Nephron progenitor cell (in vitro differentiated cells): ENCODE measurements at places on chromosomes 5 and 9.

- DNase-seq = no peak
These were observed 38.0 kb downstream of the CERT1 start for GRCh38 chr5:75473463-75473862.

DNA sequence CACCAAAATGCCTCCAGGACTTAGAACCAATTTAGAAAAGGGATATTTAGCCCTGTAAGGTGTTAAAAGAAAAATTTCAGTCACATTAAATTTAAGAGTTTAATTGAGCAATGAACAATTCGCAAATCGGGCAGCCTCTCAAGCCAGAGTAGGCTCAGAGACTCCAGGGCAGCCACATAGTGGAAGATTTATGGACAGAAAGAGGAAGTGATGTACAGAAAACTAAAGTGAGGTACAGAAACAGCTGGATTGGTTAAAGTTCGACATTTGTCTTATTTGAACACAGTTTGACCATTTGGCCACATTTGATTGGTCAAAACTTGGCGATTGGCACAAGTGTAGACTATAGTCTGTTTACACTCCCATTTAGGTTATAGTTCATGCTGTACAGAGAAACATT is 525.9 kb upstream of the ZNF608 start:
- DNase-seq = no peak

GRCh38 chr5:172178301-172178987 is 9.6 kb downstream of the STK10 start:
- DNase-seq = no peak

GRCh38 chr9:98255061-98255577 is 330 bp downstream of the TBC1D2 start:
- DNase-seq = no peak

DNA sequence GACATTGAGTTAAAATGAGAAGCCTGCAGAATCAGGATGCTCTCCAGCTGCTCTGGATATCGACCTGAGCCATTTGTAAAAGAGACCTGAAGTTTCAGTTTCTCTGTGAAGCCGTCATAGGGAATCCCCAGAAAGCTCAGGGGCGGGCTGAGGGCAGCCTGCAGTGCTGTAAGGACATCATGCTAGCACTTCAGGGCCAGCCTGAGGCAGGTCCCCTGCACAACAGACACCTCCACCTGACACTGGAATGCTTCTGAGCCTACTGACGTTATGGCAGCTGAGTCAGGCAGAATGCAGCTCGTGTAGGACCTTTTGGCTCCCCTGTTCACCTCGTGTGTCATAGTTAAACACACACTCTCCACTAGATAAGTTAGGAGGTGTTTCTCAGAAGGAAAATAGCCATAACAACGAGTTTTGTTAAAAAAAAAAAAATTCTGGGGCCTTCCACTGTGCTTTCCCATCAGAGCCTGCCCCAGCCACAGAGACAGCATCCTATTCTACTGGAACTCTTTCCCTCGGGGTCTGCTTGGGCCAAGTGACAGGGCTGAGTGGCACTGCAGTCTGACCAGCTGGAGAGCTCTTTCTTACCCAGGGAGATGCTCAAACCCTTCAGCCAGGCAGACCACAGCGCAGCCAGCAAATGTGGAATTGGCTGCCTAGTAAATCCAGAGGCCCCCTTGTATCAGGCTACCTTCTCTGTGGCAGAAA is 354.9 kb downstream of the DIRAS2 start:
- DNase-seq = no peak

DNA sequence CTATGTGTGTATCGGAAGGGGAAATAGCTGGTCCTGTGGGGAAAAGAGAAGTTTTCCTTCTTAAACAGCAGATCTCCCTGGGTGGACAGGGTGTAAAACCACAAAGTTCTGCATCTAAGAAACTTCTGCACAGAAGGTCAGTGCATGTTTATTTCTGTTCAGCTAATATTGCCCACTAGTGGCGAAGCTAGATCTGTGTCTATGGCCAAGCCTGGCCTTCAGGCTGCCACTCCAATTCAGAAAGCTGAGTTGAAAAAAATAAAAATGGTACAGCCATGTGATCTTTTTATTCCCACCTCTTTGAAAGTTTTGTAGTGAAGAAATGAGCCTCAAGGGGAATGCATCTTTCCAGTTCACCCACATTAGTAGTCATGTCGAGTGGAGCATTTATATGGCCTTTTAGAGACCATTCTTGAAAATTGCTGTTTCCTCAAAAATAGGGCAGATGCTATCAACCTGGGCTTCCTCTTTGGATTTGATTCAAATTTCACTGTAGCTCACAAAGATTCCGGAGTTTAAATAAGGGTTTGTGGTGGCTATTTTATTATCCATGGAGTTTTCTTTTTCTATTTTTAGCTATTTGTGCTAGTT is 488.0 kb downstream of the PRELID2 start:
- peak; percentile 8 for DNase-seq

GRCh38 chr5:9351546-9351945 is 194.3 kb downstream of the SEMA5A start:
- DNase-seq = no peak

GRCh38 chr5:65121880-65122436 is 353.2 kb downstream of the CWC27 start:
- DNase-seq = no peak

- DNase-seq = no peak
These were observed 9.2 kb downstream of the SQSTM1 start for GRCh38 chr5:179829732-179830435.

- DNase-seq = no peak
These were observed 6.4 kb downstream of the NOP16 start for GRCh38 chr5:176381979-176382378.

DNA sequence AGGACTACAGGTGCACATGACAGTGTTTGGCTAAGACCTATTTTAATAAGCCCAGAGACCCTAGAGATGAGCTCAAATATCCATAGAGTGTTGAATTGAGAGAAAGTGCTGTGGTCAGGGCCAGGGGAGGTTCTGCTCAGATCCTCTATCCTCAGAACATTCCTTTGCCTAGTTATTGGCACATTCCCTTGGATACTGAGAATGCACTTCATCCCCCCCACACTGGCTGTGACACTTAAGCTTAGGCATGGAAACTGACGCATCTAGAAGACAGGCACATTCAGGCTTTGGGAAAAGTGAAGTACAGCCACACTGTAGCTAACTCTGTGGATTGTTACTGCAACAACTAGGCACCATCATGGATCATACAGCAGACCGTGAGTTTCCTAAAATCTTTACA is 27.1 kb upstream of the RASGRF2 start:
- DNase-seq = no peak

- DNase-seq = no peak
These were observed 251.1 kb downstream of the EBF1 start for GRCh38 chr5:158848634-158849033.

- DNase-seq = no peak
These were observed 14.4 kb downstream of the CARNMT1 start for GRCh38 chr9:75013735-75014134.

DNA sequence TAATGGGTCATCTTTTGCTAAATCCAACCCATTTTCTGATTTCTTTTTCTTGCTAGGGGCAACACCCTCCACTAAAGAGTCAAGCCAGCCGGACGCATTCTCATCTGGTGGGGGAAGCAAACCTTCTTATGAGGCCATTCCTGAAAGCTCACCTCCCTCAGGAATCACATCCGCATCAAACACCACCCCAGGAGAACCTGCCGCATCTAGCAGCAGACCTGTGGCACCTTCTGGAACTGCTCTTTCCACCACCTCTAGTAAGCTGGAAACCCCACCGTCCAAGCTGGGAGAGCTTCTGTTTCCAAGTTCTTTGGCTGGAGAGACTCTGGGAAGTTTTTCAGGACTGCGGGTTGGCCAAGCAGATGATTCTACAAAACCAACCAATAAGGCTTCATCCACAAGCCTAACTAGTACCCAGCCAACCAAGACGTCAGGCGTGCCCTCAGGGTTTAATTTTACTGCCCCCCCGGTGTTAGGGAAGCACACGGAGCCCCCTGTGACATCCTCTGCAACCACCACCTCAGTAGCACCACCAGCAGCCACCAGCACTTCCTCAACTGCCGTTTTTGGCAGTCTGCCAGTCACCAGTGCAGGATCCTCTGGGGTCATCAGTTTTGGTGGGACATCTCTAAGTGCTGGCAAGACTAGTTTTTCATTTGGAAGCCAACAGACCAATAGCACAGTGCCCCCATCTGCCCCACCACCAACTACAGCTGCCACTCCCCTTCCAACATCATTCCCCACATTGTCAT is 72.0 kb downstream of the NUP214 start:
- no peak for DNase-seq

DNA sequence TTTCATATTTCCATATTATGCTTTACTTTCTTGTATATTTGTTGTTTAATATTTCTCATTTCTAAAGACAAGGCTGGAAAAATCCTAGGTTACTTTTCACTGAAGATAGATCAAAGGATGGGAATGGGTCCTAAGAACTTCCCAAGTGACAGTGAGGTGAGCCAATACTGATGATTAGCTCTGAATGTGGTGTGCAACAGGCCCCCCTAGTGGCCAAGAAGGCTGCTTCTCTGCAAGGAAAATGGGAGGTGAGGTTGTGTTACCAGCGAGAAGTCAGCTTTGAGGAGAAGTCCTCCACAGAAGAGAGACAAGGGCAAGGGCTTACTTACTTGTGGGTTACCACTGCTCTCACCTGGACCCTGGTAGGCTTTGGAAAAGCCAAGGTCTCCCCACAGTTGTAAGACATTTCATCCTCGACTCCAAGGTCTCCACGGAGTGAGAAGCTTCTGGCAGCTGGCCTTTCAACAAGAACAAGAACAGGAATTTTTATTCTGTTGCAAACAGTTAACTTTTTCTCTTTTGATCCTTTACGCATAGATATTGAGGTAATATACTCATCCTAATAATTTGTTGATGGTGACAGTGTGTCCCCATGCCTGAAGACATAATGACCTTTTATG is 69.9 kb downstream of the MAMDC2 start:
- peak; percentile 40 for DNase-seq

DNA sequence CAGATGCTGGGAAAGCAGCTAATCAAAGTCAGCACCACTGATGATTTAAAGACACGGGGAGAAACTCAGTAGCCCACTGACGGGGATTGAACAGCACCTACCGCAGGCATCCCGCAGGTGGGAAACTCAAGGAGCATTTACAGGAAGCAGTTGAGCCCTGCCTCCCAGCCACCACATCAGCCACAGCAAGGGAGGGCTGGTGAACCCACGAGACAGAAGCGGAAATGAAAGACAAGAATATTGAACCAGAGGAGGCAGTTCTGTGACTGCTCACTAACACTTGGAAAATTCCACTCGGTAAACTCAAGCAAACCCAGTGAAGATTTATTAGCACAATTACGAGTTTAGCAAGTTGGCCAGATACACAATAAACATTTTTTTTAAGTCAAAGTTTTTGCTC is 10.6 kb upstream of the FAM163B start:
- no peak for DNase-seq

GRCh38 chr5:164119806-164120447 is 614.5 kb downstream of the MAT2B start:
- DNase-seq = peak; percentile 51

DNA sequence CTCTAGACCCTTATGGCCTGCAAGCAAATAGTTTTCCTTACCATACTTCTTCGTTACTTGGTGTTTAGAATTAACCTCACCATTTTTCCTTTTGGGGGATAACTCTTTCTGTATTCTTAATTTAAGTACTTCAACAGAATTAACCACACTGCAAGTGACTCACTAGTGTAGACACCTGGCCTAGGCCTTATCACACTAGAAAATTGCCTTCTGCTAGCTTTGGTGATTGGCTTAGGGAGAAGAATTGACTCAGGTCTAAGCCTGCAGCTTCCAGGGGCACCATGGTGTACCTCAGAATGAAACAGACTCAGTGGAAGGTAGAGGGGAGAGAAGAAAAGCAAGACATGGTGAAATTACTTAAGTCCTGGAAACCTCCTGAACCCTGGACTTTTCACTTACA is 112.8 kb upstream of the HMHB1 start:
- no peak for DNase-seq

- no peak for DNase-seq
These were observed 145.4 kb downstream of the NMUR2 start for GRCh38 chr5:152259702-152260101.

GRCh38 chr5:16866795-16867576 is 69.1 kb downstream of the MYO10 start:
- peak; percentile 37 for DNase-seq

DNA sequence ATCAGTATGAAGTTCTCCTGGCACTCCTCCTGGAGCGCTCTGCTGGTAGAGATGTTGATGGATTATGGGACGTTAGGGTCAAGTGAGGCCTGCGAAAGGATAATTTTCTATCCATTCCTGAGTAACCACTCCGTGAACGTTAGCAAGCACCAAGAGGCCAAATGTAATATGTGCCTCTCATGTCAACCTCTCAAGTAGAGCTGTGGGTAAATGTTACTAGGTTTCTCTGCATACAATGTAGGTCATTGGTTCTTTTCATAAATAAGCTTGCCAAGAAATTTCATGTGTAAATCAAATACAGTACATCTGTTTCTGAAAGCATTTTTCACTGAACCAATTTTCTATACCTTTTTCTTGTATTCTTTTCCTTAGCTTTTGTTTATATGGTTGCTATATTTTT is 126.3 kb downstream of the KDM4C start:
- no peak for DNase-seq

DNA sequence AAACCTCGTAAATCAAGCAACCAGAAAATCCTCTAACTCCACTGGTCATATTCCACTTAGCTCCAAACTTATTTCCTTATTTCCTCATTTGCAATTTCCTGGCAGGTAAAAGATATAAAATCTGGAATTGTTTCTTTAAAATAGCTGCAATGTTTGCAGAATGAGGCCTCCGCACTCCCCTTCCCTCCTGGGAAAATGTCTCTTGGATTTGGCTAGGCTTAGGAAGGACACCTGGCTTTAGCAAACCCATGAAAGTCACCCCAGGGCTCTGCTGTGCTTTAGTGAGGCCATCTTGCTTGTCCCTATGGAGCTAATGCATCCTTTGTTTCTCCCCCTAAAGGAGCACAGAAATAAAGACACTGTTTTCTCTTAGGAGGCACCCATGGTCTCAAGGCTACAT is 10.5 kb downstream of the ARSB start:
- no peak for DNase-seq

DNA sequence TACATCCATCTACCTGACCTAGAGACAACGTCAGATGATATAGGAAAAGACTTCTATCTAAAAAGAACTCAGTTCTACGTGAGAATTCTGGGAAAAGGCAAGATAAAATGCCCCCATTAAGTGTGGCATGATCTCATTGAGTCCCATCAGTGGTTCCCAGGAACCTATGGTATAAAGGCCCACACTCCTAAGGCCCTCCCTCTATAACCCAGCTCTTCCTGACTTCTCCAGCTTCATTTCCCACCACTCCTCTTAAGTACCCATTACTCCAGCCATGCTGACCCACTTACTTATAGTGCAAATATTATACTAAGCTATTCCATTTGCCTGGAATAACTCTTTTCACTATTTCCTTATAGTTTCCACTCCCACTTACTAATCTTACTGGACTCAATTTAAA is 95.4 kb upstream of the NR5A1 start:
- DNase-seq = no peak

DNA sequence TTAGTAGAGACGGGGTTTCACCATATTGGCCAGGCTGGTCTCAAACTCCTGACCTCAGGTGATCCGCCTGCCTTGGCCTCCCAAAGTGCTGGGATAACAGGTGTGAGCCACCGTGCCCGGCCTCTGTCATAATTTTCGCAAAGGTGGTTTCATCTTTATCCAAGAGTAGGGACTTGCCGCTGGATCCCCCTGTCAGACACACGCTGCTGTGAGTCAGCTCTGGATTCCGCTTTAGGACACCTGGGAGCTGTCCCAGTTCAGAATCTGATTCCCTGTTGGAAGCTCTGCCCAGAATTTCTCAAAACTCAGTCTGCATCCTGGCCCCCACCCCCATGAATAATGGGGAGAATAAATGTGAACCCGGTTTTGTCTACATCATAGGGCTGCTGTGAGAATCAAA is 17.9 kb upstream of the GRHPR start:
- no peak for DNase-seq

- DNase-seq = peak; percentile 71
These were observed at the start of gene TMEM171 for GRCh38 chr5:73120222-73121118. TSS of gene TMEM171 (plus strand) at chr5:73120575. CDS start at chr5:73123374, 2,799 bp downstream.
